ENCODE measurements at places on chromosomes 4 and X.

DNA sequence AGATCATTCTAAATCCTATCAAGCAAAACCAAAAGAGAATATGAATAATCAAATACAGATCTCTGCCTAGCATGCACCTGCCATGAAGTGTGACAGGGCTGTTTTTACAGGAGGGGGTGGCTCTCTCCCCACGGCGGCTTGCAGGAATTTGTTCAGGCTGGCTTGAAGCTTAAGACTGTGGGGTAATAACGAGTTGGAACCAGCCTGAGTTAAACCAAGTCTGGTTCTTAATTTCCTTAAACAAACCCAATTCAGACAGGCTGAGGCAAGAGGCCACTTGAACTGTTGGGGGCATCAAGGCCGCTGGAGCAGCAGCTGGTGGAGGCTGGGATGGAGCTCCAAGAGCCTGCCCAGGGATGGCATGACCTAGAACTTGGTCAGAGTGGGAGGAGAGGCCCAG, 45.1 kb upstream of the LGI2 start:
- no peak for DNase-seq

DNA sequence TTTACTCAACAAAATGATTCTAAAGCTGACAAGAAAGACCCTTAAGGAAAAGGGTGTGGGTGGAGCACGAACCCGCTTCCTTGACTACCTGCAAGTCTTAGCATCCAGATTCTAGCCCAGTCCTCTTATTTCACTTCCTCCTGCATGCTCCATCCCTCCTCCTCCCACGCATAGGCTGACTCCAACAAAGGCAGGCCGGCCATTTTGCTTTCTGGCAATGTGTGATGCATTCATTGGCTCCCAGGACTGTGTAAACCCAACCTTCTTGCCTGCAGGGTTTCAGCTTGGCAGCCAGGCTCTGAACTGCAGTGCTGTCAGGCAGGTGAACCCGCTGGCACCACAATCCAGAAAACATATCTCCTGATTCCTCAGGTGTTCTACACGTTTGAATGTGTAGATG, 39.3 kb downstream of the RTL9 start:
- no peak for DNase-seq

GRCh38 chrX:12292996-12293765, 154.9 kb downstream of the FRMPD4 start:
- no peak for DNase-seq

- DNase-seq = no peak
These were observed 41.9 kb upstream of the CBR4 start for GRCh38 chr4:169051761-169052593.

- no peak for DNase-seq
These were observed 759 bp upstream of the TBC1D1 start for GRCh38 chr4:37889849-37890800.

DNA sequence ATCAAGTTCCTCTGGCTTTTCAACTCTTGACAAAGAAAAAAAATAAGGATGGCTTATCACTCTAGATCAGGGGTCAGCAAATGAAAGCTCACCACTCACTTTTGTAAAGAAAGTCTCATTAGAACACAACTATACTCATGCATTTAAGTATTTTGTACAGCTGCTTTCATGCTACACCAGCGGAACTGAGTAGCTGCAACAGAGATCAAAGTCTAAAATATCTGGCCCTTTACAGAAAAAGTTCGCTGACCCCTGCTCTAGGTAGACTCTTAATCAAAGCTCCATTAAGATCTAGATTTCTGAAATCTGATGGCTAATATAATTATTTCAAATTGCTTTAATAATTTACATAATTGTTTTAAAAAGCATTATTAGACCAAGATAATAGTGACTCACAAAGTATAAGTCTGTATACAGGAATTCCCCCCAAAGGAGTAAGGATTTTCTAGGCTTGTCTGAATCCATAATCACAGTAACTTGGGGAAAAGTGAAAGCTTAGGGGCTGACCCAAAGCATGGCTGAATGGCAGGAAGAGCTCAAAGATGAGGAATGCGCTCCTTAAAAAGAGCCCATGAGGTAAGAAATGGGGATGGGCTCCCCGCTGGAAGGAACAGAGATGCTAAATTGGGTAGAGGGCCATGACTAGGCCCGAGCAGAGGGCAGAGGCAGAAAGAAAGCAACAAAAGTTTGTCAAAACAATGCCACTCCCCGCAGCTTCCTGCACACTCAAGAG, 140.3 kb downstream of the SH3KBP1 start:
- no peak for DNase-seq

- no peak for DNase-seq
These were observed 6.9 kb downstream of the L1CAM start for GRCh38 chrX:153878969-153879653.

DNA sequence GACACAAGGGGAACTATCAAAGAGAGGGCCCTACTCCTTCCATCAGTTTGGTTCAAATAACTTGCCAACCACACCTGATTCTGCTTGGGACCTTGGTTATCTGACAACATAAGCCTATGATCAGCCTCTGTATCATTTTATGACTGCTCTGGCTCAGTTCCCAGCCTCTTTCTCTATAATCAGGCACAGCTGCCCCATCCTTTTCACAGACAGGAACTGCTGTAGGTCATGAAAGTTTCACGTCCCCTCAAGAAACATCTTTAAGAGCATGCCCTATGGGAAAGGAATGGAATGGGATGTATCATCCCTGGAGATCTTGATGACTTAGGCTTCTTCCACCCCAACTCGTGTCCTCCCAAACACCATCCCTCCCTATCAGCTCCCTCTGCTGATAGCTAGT, 243.4 kb downstream of the AR start:
- DNase-seq = no peak

DNA sequence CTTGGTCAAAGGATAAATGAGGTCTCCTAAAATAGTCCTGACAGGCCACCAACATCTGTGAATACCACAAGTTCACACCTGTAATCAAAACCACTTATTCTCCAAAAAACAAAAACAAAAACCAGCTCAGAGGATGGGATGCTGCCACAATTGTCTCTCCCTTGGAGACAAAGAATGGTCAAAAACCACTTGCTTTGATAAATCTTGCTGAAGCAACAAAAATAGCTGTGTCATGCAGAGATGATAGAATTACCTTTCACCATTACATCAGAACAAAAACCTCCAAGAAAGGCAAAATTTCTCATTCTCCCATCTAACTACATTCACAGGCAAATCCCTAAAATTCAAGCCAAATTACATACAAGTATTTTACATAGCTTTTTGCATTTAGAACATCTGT, 180.4 kb downstream of the MAML3 start:
- no peak for DNase-seq

- DNase-seq = no peak
These were observed 46.1 kb downstream of the CCDC158 start for GRCh38 chr4:76374798-76375197.
